ENCODE measurements at places on chromosomes 1 and 21.

GRCh38 chr21:37855647-37856625 lies 60.3 kb downstream of the KCNJ6 start:
- no peak for DNase-seq

DNA sequence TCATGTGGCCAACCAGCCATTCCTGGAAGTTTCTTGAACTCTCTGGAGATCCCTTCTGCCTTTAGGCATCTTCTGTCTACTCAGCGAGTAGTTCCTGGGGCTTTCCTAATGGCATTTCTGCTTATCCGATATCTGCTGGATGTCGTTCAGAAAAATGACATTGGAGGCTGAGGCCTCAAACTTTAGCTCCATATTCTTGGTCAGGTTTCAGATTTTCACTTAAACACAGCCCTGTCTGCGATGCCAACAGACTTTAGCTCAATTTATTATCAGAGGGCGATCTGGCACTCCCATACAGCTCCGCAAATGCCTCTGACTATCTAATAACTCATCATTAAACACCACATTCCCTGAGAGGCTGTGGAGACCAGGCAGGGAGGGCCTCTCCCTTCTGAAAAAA lies 46.3 kb upstream of the ETS2 start:
- DNase-seq: no peak

DNA sequence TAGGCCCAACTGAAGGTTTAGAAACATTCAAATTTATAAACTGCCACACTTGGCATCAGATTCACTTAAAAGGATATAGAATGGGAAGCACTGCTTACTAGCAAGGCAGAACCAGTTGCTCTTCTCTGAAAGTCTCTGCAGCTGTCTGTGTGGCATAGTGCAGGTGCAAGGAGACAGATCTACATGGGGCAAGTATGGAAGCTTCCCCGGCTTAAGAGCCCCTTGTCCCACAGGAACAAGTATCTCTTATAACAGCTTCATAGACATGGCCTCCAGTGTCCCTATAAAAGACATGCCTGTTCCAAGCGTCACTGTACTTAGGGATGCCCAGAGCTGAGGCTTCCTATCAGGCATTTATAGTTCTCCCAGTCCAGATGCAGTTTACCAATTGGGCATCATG lies 26.5 kb downstream of the ZBTB8B start:
- DNase-seq: no peak

DNA sequence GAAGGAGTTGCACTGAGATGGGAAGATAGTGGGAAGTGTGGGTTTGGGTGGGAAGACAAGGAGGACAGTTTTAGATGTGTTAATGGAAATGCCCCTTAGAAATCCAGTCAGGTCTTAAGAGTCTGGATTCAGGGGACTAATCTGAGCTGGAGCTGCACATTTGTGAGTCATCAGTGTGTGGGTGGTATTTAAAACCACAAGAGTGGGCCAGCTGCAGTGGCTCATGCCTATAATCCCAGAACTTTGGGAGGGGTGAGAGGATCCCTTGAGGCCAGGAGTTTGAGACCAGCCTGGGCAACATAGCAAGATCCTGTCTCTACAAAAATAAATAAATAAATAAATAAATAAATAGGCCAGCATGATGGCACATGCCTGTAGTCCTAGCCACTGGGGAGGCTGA lies 40.9 kb upstream of the SLC6A9 start:
- DNase-seq: no peak

DNA sequence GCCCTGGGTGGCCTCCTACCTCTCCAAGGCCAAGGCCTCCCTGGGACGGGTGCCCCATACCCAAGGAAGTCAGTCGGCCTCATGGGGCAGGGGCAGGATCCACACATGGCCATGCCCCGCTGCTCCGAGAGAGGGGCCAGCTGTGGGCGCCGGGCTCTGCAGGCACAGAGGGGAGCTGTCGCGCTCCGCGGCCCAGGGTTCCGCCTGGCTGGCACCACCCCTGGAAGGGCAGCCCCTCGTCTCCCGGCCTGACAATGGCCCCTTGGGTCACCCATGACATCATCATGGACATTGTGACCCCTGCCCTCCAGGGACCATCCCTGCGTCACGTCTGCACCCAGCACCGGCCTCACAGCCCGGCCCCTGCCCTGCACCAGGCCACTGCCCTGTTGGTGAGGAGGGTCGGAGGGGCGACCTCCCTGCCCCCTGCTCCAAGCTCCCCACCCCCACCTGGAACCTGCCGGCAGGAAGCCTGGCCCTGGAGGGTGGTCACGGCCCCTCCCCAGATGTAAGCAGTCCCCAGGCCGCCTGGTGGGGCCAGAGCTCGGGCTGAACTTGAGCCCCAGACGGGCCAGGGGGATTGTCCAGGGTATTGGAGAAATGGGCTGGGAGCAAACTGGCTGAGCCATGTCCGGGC lies 5.8 kb downstream of the TTLL10 start:
- no peak for DNase-seq

DNA sequence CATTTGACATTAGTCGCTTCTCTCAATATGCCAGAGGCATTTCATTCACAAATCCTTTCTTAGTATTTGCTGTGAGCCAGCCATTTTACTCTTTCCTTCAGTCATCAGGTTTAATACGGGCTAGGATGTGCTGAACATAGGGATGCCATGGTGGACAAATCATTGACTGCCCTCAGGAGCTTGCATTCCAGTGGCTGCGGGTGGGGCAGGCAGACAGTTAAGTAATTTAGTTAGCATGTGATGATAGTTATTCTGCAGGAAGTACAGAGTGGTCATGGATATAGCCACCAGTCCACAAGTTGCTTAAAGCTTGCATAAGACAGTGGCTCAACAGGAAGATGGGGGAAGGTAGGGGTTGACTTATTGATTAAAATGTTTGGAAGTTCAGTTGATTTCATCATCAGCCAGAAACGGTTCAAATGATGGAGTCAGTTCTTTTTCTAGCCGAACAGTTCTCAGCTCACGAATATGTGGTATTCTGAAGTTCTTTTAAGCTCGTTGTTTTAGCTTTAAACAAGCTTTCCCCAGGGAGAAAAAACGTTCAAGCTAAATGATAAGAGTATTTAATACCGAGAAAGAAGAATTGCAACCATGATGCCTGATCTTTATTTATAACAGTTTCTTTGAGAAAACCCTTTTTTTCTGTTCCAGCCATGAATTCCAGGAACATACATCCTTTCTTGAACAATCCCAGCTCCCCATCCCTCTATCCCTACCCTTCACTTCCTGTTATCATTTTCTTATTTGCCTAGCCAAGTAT lies 1.4 kb downstream of the SLC22A15 start:
- DNase-seq: no peak

DNA sequence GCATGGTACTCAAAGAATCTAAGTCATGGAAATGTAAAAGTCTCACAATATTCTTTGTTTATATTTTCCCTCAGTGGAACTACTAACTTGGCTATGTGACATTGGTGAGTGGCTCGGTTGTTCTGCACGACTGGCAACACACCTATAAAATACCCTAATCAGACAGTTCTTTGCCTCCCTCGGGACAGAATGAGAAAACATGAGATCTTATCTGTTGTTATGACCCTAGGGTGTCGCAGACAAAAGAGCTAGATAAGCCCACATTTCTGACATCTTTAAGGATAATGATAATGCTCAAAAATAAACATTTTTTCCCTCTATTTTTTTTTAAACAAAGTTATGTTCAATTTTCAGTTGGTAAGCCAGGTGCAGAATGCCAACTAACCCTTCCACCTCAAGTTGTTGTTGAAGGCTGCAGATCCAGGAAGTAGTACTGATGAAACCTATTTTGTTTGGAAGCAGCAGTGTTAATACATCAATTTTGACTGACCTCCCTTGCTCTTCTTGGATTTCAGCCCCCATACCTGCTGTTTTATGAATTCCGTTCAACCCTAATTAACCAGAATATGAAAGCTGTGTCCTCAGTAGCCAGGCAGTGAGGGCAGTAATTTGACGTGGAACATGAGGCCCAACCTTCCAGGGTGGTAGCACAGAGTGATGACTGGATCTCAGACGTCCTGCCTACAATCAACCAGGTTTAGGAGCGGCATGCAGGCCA lies 108.7 kb upstream of the DUSP10 start:
- DNase-seq: no peak

GRCh38 chr1:52613636-52614373 lies 11.6 kb downstream of the GPX7 start:
- DNase-seq: no peak

GRCh38 chr1:91948097-91948496 lies 1.1 kb upstream of the BRDT start:
- DNase-seq: no peak

- no peak for DNase-seq
Observed at GRCh38 chr1:48746906-48747305, 29.8 kb downstream of the BEND5 start.

GRCh38 chr1:2151252-2151651 lies 43.3 kb downstream of the FAAP20 start:
- DNase-seq: no peak

GRCh38 chr1:119467219-119467618 lies 39.8 kb upstream of the HSD3B1 start:
- DNase-seq: no peak

DNA sequence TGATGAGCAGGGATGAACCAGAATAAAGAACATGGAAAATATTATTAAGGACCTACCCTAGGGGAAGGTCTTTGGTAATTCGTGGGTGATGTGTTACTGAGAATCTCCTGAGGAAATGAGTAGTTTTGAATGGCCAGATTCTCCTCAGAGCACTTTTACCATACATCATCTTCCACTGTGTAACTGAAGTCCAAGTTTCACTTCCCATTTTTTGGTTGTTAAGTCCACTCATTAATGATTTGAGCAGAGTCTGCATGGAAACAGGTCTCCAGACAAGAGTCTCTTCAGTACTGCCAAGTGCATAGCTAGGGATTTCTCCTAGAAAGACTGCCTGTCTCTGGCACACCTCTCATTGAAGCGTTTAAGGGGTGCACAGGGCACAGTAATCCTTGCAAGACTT lies 48.7 kb upstream of the PCP4 start:
- DNase-seq: no peak

DNA sequence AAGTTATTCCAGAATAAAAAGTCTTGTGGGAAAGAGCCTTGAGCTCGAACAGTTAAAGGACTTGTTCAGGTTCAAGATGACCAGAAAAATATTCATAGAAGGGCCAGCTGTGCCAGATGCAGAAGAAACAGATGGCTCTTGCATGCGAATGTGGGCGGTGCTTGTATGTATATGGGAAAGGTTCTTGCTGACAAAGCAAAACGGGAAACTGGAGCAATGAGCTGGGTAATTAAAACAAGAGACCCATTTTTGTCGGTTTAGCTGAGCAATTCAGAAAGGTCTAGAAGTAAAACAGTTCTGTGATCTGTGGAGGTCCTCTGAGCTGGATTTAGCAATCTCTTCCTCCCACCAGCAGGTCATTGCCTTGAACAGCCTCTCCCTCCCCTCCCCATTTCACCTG lies 107.2 kb upstream of the MARK1 start:
- no peak for DNase-seq

DNA sequence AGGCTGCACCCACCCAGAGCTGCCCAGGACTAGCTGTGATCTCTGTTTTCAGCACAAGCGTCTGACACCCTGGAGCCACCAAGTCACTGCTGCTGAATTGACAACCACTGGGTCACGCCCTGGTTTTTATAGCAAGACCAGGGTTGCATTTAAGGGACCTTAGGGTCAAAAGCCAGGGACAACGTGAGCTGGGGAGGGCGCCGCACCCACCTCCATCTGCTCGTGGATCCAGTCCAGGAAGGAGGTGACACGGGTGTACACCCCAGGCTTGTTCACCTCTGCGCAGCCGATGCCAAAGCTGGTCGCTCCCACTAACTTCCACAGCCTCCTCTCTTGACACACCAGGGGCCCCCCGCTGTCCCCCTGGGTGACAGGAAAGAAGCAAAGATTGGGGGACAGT lies 9.2 kb upstream of the TFF1 start:
- DNase-seq: no peak

- DNase-seq: peak; percentile 41
Observed at GRCh38 chr1:109667452-109668122, at the start of gene GSTM2. TSS of gene GSTM2 (plus strand) at chr1:109668057. CDS start at chr1:109668116, 59 bp downstream.

- DNase-seq: no peak
Observed at GRCh38 chr1:198064181-198064580, 92.6 kb upstream of the NEK7 start.

DNA sequence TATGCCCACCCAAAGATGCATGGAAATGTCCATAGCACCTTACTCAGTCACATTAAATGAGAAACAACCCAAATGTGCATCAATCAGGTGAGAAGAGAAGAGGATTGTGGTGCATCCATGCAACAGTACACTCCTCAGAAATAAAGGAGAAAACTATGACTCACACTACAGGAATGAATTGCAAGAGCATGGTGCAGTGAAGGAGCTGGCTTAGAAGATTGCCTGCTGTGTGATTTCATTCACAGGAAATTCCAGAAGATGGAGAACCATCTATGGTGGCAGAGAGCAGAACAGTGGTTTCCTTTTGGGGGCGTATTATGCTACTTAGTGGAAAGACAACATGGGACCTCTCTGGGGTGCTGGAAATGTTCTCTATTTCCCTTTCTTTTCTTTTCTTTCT lies 278.6 kb upstream of the AJAP1 start:
- DNase-seq: no peak

GRCh38 chr1:58779801-58780382 lies 4.0 kb downstream of the JUN start:
- peak; percentile 74 for DNase-seq

DNA sequence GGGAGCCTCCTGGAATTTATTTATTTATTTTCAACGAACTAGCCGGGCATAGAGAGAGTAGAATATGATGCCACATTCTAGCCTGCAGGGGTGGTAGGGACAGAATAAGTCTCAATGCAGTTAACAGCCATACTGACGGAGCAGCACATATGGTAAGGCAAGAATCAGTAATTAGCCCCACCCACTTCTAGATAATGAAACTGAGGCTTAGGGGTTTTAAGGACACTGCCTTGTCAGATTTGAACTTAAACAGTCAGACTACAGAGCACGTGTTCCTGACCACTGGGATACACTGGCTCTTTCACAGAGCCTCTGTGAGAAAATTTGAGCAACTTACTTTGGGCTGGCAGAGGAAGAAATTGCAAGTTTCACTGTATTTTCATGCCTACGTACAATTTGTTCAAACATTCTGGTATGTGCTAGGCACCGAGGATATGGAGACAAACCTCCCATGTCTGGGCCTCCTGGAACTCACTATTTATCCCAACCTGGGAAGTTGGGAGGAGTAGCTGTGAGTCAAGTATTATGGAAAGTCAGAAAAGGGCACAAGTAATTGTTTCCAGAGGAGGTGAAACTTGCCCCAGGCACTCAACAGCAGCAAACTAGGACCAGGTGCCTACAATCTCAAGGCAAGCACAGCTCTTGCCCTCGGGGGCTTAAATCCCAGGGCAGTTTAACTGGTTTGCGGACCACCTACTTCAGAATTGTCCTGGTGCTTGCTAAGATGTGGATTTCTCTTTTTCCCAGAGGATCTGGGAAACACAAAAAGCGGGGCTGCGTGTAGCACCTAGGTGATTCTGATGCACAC lies 1.6 kb upstream of the CLIC4 start:
- no peak for DNase-seq

GRCh38 chr1:18511149-18511873 lies 30.6 kb downstream of the KLHDC7A start:
- no peak for DNase-seq

Measured in NCI-H1092 (cell line).